ENCODE measurements at places on chromosomes 1 and 21.

DNA sequence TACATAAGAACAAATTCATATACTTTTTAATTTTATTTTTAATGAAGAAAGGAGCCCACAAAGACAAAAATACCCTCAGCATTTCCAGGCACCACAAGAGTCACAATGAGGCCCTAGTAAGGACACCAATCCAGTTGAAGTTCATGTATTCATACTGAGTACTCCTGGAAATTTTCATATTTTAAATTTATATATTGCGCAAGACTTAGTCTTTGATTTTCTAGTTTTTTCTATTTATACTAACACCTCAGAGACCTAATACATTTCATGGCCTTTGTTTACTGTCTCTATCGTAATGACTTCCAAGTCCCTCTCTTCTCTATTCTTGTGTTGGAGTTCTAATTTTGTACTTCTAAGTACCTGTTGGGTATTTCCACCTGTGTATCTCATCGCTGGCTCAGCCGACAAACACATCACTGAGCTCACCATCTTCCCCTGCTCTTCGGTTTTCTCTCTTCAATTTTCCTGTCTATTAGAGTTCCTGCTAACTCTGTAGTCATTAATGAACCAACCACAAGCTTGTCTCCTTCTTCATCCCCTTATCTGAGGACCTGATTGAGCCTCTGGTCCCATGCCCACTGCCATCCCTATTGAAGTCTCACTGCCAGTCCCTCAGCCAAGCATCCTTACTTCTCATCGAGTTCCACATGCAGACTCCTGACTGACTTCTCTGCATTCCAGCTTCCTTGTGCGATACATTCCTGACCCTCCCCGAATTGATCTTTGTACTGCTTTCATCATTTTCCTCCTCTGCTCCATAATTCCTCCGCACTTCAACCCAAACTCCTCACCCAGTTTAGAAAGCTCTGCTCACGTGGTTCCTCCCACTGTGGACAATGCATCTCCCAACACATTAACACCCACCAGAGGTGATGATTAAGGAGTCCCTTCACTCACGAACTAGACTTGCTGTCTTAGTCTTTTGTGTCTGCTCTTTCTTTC lies 17.3 kb upstream of the IRF2BP2 start:
- DNase-seq, result no peak

DNA sequence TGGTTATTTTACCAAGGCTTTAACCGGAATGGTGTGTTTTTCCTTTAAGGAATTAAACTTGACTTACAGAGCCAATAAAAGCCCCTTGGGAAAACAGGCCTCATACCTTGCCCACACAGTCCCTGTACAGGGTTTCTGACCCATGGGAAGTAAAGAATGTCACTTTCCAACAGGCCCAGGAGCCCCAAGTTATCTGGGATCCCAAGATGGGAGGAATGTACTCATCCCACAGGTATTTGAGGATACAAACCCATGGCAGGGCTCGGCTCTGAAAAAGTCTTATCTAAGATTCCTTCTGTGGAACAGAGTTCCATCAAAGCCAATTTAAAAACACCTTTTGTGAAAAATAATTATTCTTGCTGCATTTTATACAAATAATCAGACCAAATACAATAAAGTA lies 15.3 kb upstream of the COX20 start:
- DNase-seq, result no peak

- DNase-seq, result no peak
These were observed 481.3 kb downstream of the CAMTA1 start for GRCh38 chr1:7266561-7266960.

DNA sequence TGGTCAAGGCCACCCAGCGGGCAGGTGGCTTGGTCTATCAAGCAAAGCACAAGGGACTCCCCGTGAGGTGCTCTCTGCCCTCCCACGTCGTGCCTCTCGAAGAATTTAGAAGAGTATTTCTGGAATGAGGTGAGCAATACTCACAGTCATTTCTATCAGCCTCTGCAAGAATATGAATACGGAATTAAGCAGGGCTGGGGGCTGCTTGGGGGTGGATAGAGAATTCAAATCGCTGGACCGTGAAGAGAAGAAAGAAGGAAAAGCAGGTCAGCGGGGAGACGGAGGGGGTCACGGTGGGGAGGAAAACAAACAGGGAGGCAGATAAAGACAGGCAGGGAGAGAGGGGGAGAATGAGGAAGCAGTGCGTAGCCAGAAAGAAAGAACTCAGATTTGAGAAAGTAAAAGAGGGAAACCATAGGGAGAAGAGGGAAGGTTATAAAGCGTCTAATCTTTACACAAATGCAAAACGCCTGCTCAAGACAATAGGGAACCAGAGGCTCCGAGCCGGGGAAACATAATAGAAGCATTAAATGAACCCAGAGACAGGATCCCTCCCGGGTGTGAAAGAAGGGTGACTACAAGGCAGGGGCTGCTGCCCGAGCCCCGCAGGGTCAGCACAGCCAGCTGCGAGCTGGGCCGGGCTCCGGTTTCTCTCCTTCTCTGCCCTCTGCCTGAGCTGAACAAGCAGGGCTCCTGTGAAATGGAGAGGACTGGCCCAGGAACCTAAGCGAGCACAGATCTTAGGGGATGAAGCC lies 2.1 kb upstream of the EDN2 start:
- no peak for DNase-seq

DNA sequence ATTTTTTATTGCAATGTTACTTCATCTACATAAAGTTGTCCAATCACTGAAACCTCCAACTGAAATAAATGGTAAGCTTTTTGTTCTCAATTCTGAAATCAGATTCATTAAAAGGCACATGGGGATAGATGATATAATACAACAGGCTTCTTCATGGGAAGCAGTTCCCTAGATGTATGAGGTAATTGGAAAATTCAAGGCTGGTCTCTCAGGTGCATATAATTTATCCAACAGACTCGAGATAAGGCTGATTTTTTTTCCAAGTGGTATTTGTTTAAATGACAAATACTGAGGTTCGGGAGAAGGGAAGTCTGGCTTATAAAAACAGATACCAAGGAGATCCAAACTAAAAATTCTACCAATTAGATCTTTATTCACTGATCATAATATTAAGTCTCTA lies 14.2 kb downstream of the TRIM45 start:
- no peak for DNase-seq
